ENCODE measurements at places on chromosomes 1 and 21. TPM values are rescaled to one million over a fixed set of nuclear protein-coding genes. Genes with fewer than 3 reads are reported as not detected.
A peak's percentile ranks its signal among the peaks of the same experiment; 100 is the strongest.

The OR2G6 gene
- not detected for total RNA-seq

The VHLL gene
- total RNA-seq, result not detected

The CD247 gene
- total RNA-seq, result 8.7 TPM

The C1QC gene
- 358 TPM for total RNA-seq

The OR14I1 gene
- total RNA-seq, result not detected

The TRIM46 gene
- total RNA-seq, result not detected

The FAM177B gene
- total RNA-seq, result not detected

The CRP gene
- total RNA-seq, result 0.84 TPM

- DNase-seq, result peak; percentile 93
These were observed 1.9 kb downstream of the MANEAL start for GRCh38 chr1:37795340-37796125.

DNA sequence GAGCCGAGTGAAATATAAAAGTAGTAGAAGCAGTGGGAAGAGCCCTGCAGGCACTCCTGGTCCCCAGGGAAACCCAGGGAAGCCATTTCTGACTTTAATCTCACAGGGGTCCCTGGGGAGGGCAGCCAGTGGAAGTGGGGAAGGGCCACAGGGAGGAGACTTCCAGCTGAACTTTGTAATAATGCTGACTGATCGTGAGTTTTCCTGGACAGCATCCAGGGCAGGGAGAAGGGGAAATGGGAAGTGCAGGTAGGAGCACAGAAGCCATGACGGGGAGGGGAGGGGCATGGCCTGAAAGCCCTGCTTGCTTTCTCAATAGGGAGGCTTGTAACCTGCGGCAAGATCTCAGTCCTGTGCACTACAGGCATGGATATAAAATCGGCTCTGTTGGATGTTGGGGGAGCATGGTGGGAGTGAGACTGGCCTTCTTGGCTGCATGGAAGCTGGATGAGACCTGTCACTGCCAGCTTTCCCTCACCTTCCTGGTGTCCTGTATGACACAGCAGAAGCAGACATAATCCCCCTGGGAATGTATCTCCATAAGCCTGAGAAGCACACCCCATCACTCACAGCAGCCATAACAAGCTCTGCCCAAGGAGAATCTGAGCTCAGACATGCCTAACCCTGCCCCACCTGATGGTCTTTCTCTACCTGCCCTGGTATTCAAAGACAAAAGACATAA is 15.1 kb upstream of the MX1 start:
- DNase-seq, result no peak

DNA sequence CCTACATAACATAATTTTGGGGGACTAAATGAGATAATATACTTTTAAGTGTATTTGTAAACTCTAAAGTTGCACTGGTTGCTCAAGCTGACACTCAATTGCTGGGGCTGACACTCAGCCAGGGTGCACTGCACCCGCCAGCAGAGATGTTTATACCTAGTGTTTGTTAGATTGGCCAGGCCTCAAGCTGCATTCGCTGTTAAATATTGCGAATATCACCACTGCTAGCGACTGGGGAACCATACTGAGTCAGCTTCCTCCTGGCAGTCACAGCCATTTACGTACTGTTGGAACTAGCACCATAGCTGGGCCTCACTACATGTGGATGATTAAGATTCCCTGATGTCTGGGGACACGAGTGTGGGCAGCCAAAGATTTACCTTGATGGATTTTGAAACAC is 12.7 kb upstream of the RWDD3 start:
- no peak for DNase-seq

GRCh38 chr1:70745199-70745598 is 302.4 kb downstream of the PTGER3 start:
- no peak for DNase-seq

DNA sequence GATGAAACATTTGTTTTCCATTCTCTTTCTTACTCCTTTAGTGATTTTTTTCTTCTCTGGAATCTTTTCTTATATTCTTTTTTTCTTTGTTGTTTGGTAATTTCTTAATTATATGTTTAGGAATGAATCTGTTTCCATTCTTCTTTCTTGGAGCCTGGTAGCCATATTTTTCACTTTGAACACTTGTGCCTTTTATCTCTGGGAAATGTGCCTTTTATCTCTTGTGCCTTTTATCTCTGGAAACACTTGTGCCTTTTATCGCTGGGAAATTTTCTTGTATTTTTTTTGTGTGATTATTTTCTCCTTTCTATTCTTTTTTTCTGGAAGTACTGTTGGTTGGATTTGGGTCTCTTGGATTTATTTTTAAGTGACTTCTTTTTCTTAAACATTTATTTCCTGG is 118.2 kb downstream of the LEPR start:
- DNase-seq, result no peak

DNA sequence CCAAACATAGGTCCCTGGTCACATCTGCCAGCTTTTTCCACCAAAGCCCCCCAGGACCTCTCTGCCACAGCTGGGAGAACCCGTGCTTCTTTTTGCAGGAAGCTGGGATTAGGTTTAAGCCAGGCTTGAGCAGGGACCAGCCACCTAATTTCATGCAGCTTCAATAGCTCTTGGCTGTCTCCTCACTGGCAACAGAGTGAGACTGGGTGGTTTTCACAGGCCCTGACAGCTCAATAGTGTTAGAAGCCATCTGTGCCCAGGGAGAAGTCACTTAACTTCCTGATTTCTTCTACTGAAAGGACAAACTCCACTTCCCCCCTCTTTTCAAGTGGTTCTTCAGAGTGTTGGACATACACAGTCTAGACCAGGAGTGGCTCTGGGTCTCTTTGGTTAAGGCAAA is 20.4 kb upstream of the SRSF4 start:
- DNase-seq, result peak; percentile 32

DNA sequence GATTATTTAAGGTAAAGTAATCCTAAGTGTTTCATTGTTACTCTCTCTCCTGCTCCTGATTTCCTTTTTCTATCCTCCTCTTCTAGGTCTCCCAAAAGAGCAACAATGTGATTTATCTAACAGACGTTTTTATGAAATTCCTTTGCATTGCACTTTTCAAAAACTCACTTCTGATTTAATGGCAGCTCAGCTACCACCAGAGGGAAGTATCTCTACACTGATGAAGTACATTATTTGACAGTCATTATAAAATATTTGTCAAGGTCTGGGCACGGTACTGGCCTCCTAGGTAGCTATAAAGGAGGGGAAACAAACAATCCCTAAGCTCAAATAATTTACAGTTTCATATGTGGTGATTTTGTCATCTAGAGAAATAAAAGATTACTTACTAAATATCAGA is 15.6 kb downstream of the TMPRSS15 start:
- no peak for DNase-seq

GRCh38 chr1:232655746-232656085 is 25.8 kb upstream of the SIPA1L2 start:
- DNase-seq, result no peak

DNA sequence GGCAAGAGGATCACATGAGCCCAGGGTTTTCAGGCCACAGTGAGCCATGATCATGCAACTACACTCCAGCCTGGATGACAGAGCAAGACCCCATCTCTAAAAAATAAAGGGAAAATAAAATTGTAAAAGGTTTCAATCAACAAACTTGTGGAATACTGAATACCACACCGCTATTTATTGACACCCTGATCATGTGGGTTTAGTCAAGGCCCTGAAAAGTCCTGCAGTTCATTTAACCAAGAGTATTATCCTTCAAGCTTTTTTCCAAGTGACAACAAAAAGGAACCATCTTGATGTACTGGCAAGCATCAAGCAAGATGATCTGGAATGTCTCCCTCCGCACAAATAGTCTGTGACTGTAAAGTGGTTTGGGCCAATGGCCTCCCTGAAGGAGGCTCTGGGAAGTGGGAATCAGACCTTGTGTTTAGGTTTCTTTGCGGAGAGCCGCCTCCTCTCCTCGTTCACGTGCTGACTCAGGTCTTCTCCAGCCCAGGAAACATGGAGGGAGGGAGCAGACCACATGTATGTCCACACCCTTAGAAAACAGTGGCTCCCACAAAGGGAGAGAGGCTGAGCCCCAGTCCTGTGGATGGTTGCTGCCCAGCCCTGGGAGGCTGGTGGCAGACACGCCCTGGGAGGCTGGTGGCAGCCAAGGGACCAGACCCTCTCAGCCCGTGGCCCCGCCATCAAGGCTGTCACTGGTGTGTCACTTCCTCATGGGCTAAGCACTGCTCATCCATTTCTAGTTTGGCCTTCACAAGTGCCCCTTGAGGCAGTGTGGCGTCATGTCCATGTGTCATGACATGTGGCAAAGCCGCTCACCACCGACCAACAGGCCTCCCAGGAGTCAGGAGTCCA is 56.7 kb downstream of the RIPK4 start:
- no peak for DNase-seq

Data from upper lobe of left lung (tissue), 6 donors.